ENCODE measurements at places on chromosomes 2 and 18. TPM values are rescaled to one million over a fixed set of nuclear protein-coding genes. Genes with fewer than 3 reads are reported as not detected.

FN1 gene
- 2,470 TPM for total RNA-seq

SETBP1 gene
- total RNA-seq, result 29.2 TPM

NXPH2 gene
- 4.8 TPM for total RNA-seq

SLC16A14 gene
- 1.2 TPM for total RNA-seq

ZNF385B gene
- total RNA-seq, result 5.0 TPM

NRP2 gene
- total RNA-seq, result 313 TPM

DTNB gene
- total RNA-seq, result 40.7 TPM

ZNF512 gene
- 36.7 TPM for total RNA-seq

PLCL1 gene
- total RNA-seq, result not detected

POMC gene
- total RNA-seq, result 10.9 TPM

IL36RN gene
- not detected for total RNA-seq

LGALSL gene
- total RNA-seq, result 22.5 TPM

FAM210A gene
- 28.1 TPM for total RNA-seq

CAPN14 gene
- 0.21 TPM for total RNA-seq

UGT1A3 gene
- not detected for total RNA-seq

ATP8B1 gene
- total RNA-seq, result 13.5 TPM

MC4R gene
- not detected for total RNA-seq

GCG gene
- total RNA-seq, result not detected

IGFBP2 gene
- total RNA-seq, result 80.8 TPM

CROCC2 gene
- total RNA-seq, result not detected

TUBB8B gene
- not detected for total RNA-seq

ARHGAP28 gene
- total RNA-seq, result 133 TPM

ZSWIM2 gene
- total RNA-seq, result not detected

LYPD6 gene
- 10.2 TPM for total RNA-seq

C2orf74 gene
- total RNA-seq, result 11.6 TPM

ASPRV1 gene
- total RNA-seq, result 0.91 TPM

EVA1A gene
- total RNA-seq, result 1.2 TPM

DUSP2 gene
- total RNA-seq, result 1.9 TPM

DAPL1 gene
- not detected for total RNA-seq

FMNL2 gene
- total RNA-seq, result 51.8 TPM

MRPS5 gene
- total RNA-seq, result 57.9 TPM

PRKRA gene
- 66.4 TPM for total RNA-seq

KLHL41 gene
- not detected for total RNA-seq

SERPINB13 gene
- not detected for total RNA-seq

FKBP1B gene
- 32.3 TPM for total RNA-seq

GREB1L gene
- 0.47 TPM for total RNA-seq

ALPI gene
- total RNA-seq, result not detected

LIMS4 gene
- total RNA-seq, result not detected

LIPG gene
- 4.0 TPM for total RNA-seq

DCDC2C gene
- not detected for total RNA-seq

VWC2L gene
- total RNA-seq, result not detected

GBX2 gene
- not detected for total RNA-seq

SLC4A5 gene
- total RNA-seq, result 2.4 TPM

KLHL14 gene
- 4.2 TPM for total RNA-seq

NDUFV2 gene
- total RNA-seq, result 144 TPM

GRHL1 gene
- 2.2 TPM for total RNA-seq

PLA2R1 gene
- 1.4 TPM for total RNA-seq

RIT2 gene
- 0.81 TPM for total RNA-seq

ANKRD36C gene
- 21.1 TPM for total RNA-seq

VIL1 gene
- 69.0 TPM for total RNA-seq

SF3B1 gene
- 308 TPM for total RNA-seq

Measured in endodermal cell (in vitro differentiated cells).